ENCODE measurements at places on chromosomes 6 and 20.

- DNase-seq, result no peak
Observed at GRCh38 chr6:36491378-36491965, 48.7 kb downstream of the KCTD20 start.

DNA sequence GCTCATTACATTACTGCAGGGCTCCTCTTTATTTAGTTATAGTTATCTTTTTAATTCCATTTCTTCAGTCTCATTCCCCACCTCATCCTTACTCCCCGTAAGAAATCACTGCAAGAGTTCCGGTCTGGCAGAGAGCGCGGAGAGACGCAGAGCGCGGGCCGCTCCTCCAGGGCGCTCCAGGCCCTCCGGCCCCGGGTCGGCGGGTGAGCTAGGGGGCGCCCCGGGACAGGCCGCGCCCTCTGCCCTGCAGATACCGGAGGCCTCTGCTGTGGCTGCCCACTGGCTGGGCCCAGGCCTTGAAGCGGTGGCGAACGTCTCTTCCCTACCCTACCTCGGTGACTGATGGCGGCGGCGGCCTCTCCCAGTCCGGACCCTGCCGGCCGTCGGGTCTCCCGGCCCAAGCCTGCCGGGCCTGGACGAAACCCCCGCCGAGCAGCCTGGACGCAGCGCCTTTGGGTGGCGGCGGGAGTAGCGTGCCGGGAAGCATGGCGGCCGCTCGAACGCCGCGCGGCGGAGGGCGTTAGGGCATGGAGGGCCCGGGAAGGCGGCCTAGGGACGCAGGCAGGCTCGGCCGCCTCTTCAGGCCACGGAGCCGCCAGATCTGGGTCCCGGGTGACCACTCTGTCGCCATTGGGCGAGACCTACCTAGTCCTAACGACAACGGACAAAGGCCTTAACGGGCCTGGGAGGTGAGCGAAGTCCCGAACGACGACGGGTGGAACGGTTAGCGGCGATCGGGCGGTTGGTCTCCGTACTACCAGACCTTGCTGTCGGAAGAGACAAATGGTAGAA lies 16.4 kb upstream of the HMGN4 start:
- DNase-seq, result peak; percentile 63

DNA sequence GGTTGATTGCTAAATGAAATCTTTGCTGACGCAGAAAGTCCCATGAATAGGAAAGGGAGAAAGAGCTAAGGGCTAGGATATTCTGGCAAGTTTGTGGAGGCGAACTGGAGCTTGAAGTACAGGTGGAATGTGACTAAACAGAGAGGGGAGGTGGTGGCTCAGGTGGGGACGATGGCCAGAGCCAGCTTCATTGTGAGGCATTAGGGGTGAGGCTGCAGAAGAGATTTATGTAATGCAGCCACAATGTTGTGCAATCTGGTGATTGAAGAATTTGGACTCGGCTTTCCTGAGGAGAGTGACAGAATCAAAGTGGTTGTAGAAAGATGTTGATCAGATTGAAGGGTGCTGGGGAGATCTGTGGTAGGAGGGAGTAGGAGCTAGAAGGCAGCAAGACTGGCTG lies 42.9 kb upstream of the SPACA1 start:
- DNase-seq, result no peak

- DNase-seq, result peak; percentile 5
Observed at GRCh38 chr6:84309336-84309735, 81.9 kb upstream of the CEP162 start.

- no peak for DNase-seq
Observed at GRCh38 chr6:25872814-25873213, 1.2 kb downstream of the SLC17A3 start.

- no peak for DNase-seq
Observed at GRCh38 chr20:49306903-49307620, 29.2 kb upstream of the ZNFX1 start.

DNA sequence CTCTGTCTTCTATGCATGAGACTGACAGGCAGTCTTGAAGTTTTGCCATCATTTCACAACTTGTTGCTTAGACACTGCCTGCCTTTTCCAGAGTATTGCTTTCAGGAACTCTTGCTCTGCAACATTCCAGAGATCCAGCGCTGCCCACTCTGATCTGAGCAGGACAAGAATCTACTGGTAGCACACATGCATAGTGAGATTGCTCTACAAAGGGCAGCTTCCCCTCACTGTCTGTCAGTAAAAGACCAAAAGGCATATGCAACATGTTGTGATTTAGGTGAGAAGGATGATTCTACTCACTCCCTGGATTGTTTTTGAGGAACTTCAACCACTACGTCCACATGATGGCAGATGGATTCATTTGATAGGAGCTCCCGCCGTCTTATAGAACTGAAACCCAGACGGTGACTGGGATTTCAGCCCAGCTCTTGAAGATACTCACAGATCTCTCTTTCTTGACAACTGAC lies 259.1 kb downstream of the ARID1B start:
- DNase-seq, result no peak

DNA sequence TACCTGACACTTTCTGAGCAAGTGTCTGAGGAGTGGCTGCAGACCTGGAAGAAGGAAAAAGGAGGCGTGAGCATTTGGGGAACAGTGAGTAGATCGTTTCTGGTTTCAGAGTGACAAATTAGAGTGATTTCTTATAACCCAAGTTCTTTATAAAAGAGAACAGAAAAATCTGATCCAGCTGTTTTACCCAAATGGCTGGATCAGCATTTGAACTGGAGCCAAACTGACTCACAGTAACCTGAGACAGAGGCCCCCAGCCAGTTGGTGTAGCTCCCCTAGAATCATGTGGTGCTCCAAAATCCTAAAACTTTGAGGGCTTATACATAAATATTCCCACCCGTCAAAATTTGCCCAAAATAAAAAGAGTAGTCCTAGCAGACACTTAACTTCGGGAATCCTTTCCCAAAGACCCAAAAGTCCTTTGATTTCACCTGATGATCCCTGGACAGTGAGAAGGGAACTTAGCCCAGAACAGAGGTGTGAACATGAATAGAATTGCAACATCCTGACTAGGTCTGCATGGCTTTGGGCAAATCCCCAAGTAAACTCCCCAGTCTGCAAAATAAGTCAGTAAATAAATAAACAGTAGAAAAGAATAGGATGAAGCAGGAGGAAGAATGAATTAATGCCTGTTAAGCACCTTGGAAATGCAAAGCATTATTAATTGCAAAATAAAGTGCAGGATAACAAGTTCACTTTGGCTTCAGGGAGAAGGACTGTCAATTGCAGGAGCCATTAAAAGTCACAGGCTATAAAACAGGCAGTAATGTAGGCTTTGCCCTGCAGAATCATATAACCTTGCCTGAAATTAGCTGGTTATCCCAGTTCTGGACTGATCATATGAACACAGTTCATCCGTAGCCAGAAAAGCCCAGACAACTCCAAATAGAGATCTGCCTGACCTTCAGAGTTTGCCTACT lies 262.0 kb upstream of the JARID2 start:
- DNase-seq, result peak; percentile 12

- peak; percentile 33 for DNase-seq
Observed at GRCh38 chr20:53865901-53866793, 204.2 kb downstream of the BCAS1 start.

DNA sequence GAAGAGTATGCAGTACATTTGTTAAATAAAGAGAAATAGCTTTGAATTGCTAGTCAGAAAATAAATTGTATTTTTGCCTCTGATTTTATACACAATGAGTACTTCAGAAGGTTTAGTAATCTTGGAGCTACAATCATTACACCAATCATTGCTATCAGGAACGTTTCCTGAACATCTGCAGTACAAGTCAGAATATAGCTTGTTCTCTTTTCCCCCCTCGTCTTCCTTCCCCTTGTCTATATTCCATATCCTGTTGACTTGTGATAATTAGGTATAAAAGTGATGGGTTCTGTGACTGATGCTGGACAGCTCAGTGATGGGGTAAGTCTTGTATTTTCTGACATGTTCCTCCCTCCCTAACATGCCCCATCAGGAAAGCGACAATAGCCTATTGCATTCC lies 94.0 kb downstream of the AHI1 start:
- no peak for DNase-seq

DNA sequence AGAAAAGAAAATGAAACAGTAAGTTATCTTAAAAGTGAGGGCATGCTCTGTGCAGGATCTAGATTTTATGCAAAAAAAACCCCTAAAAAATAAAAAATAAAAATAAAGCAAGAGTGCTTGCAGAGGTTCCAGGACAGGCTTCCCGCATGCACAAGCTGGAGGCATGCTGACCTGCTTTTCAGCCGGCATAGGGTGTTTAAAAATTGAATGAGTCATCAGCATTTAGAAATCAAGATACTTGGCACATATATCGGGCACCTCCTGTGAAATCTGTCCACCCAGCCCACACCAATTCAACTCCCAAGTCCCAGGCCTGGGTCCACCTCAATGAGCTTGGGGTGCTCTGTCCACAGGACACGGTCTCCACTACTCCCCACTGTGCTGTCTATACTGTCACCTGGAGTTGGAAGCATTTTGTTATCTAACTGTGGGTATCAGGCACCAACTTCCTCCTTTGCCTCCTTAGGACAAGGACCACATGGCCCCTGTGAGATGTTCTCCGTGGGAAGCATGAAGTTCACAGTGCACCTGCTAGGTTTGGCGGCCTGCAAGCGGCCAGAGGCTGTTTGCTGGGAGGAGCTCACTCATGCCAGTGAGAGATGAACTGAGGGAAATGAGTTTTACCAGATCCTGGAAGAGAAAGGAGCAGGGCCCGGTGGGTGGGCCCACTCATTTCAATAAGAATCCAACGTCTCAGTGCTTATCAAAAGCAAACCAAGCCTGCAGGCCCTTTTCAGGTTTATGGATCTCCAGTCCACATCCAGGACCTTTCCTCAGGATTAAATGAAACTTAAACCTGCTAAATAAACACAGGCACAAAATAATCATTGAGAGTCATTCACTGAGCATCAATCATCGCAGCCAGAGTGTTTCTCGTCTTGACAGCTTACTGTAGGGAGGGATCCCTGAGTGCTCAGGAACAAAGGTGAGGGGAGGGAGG lies 121.1 kb downstream of the FOXA2 start:
- no peak for DNase-seq

GRCh38 chr6:142810952-142811514 lies 133.9 kb downstream of the HIVEP2 start:
- DNase-seq, result no peak

DNA sequence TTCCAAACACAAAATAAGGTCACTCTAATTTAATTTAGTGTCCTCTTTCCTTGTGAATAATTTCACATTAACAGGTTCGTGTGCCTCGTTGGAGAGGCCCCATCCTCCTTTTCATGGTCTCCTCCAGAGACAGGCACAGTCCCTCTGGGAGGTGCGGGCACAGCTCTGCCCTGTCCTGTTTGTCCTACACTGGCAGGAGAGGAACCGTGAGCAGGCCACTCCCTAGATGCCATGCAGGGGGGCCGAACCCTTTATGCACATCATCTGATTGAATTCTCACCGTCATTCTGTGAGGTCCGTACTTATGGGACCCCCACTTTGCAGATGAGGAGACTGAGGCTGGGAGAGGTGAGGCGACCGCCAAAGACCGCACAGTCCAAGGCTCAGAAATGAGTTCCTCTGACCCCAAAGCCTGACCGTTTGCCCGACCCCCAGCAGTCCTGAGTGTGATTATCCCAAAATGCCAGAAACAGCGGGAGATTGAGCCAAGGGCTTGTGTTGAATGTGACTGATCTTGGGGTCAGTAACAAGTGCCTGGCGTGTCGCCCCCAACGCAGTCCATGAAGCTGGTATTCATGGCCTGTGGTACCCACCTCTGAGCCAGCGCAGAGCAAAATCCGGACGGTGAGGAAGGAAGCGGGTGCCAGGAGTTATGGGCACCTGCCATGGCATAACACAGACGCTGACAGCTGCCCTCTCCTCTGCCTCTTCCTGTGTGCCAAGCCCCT lies 43.5 kb downstream of the PMEPA1 start:
- no peak for DNase-seq

GRCh38 chr20:50333812-50334211 lies 143.2 kb downstream of the CEBPB start:
- DNase-seq, result peak; percentile 38

DNA sequence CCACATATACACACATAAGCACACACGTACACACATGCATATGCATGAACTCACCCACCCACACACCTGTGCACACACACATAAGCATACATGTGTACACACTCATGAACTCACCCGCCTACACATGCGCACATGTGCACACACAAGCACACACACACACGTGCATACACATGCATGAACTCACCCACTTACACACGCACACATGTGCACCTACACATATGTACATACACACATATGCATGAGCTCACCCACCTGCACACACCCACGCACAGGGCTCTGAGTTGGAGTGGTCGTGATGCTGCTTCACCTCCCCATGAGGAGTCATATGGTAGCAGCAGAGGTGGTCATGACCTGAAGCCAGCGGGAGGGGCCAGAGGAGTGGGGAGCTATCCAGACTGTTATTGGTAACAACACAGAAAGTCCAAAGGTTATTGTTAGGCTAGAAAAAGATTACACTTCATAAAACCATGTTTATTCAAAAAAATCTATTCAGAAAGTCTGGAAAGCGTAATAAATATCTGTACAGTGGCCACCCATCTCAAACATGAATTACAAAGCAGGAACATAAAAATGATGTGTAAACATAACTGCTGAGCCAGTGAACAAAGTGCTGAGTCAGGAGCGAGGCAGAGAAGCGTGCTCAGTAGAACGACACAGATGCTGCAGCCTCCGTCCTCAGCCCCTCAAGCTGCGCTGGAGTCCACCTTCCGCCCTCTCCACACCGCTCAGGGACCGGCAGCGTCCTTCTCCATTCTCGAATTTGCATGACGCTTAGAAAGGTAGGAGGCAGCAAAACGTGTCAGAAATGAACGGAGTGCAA lies 26.4 kb upstream of the MPC1 start:
- no peak for DNase-seq

- DNase-seq, result no peak
Observed at GRCh38 chr6:147283460-147283859, 79.2 kb downstream of the STXBP5 start.

- DNase-seq, result no peak
Observed at GRCh38 chr6:19753826-19754225, 83.3 kb upstream of the ID4 start.

GRCh38 chr20:62323146-62323979 lies 20.6 kb downstream of the ADRM1 start:
- no peak for DNase-seq

GRCh38 chr6:159134701-159135364 lies 34.4 kb upstream of the FNDC1 start:
- peak; percentile 22 for DNase-seq

Data from fibroblast of the conjunctiva (primary cell).